T-cell (primary cell): ENCODE measurements at places on chromosomes 5 and 9. TPM values are rescaled to one million over a fixed set of nuclear protein-coding genes. Genes with fewer than 3 reads are reported as not detected.

DNA sequence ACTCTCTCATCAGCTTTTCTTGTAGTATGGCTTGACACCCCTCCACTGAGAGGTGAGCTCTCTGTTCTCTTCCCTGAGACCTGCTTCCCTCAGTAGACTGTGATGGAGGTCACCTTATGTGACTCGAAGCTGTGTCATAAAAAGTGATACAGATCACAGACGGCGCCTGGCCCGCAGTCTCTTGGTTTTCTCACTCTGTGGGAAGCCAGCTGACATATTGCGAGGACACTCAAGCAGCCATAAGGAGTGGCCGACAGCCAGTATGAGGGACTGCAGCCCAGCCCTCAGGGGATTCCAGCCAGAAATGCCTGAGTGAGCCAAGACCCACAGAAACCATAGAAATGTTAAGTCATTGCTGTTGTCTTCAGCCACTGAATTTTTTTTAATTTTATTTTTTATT, 38.0 kb downstream of the GADD45G start:
- H3K27ac ChIP-seq = no peak overlapping the region
- DNase-seq = no peak
- H3K36me3 ChIP-seq = no peaks in the 10 kb centered on the region
- H3K4me1 ChIP-seq = no peaks in the 10 kb centered on the region

DNA sequence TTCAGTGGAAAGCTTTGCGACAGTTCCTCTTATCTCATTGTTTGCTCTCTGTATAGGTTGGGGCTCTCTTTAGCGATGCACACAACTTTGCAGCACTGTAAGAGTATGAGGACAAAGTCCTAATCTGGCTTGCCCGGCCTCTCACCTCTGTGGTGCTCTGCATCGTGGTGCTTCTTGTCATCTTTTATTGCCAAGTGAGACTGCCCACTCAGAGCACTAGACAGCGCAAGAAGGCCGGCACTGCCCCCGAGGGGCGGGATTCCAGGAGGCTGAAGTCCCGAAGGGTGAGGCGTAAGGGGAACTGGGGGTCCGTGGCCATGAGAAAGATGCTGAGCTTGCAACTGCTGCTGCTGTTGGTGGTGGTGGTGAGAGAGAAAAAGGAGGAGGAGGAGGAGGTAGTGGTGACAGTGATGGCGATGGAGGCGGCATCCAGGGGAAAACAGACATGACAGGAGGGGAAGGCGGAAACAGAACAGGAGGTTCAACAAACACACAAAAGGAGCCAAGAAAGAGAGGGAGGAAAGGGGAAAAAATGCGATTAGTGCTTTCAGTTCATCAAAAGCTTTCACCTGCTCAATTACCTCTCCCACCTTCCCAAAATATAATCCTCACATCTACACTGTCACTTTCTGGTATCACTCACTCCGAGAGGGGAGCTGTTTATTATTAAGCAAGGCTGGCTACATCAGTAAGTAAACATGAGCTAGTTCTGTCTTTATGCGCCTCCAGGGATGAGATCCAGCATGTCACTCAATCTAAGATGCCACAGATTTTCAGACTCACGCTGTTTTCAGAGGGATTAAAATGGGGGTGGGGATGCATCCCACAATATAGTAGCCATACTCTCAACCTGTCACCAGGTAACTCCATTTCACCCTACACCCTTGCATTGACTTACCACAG, 55.1 kb downstream of the TLE1 start:
- no peak overlapping the region for H3K27ac ChIP-seq
- DNase-seq = no peak
- H3K4me3 ChIP-seq = no peak overlapping the region
- H3K36me3 ChIP-seq = no peaks in the 10 kb centered on the region

- no peaks in the 10 kb centered on the region for H3K27me3 ChIP-seq
- DNase-seq = no peak
- no peak overlapping the region for H3K27ac ChIP-seq
- no peaks in the 10 kb centered on the region for H3K4me1 ChIP-seq
- no peaks in the 10 kb centered on the region for H3K36me3 ChIP-seq
These were observed 327.8 kb downstream of the FBXL7 start for GRCh38 chr5:15827741-15828140.

DNA sequence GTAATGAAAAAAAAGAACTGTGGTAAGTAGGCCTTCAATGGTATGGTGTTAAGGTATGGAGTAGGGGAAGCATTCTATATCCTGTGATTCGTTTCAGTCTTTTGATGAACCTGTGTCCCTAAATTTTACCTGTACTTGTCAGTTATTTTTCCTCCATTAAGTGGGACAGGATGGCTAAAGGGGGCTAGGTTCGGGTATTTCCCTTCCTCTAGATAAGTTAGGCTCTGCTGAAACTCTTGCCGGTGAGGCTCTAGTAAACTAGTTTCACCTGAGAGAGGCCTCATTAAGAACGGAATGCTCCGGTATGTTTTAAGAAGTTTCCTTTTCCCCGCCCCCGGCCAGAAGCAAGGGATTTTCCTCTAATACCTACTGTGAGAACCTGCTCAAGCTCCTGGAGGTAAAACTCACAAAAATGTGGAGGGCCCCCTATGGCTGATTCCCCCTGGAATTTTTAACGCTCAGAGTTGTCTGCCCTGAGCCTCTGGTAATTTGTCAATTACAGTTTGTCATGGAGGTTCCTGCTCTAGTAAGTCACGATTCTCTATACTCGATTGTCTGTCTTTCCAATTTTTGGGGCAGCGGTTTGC, 87.7 kb downstream of the MACIR start:
- DNase-seq = no peak
- H3K4me3 ChIP-seq = no peak overlapping the region
- no peaks in the 10 kb centered on the region for H3K36me3 ChIP-seq

DNA sequence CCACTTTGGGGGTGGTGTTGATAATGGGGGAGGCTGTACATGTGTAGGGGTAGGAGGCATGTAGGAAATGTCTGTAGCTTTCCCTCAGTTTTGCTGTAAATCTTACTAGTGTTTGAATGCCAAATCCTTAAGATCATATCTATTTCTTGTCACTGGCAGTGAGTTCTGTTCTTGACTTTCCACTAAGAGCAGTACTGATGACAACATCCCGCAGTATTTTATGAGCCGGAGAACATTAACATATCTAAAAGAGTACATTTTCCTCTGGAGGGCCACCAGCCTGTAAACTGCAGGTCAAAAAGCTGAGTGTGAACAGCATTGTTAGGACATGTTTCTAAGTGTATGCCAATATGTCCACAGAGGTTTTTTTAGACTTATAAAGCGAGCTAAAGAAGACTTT, 2.5 kb upstream of the HSPB3 start:
- no peaks in the 10 kb centered on the region for H3K4me1 ChIP-seq
- no peaks in the 10 kb centered on the region for H3K27me3 ChIP-seq
- H3K27ac ChIP-seq = no peak overlapping the region
- DNase-seq = no peak
- H3K36me3 ChIP-seq = no peaks in the 10 kb centered on the region
- no peak overlapping the region for H3K4me3 ChIP-seq

DNA sequence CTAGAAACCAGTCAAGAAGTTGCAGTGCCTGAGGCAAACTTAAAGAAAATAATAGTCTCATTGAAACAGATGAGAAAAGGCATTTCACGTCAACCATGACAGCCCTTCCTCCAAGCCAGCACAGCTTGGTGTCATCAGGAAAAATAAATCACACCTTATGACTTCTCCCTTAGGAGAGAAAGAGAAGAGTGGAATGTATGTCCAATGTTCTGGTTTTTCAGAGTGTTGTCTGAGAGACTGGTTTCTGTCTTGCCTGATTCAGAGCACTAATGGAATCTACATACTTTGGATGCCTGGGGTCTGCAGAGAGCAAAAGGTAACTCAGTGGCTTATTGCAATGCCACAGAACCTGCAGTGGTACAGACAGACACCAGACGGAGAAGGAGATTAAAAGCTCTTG, 105.5 kb upstream of the PDE4D start:
- DNase-seq = no peak
- no peak overlapping the region for H3K27ac ChIP-seq
- H3K27me3 ChIP-seq = no peaks in the 10 kb centered on the region
- H3K4me3 ChIP-seq = no peak overlapping the region
- H3K4me1 ChIP-seq = no peaks in the 10 kb centered on the region

GRCh38 chr9:27339661-27340284, 42.8 kb upstream of the EQTN start:
- H3K4me3 ChIP-seq = no peak overlapping the region
- H3K27ac ChIP-seq = no peak overlapping the region
- no peak for DNase-seq
- H3K27me3 ChIP-seq = no peaks in the 10 kb centered on the region

DNA sequence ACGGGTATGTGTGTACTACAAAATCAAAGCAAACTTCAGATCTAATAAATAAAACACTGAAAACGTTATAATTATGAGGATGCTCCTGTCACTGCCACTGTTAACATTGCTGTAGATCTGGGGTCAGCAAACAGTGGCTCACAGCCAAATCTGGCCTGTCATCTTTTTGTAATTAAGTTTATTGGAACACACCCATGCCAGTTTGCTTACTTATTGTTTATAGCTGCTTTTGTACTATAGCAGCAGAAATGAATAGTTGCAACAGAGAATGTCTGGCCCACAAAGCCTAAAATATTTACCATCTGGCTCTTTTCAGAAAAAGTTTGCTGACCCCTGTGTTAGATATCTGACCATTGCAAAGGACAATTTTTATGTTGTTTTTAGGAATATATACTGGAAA, 32.1 kb downstream of the PRRC1 start:
- no peak overlapping the region for H3K4me3 ChIP-seq
- DNase-seq = no peak
- no peaks in the 10 kb centered on the region for H3K4me1 ChIP-seq
- no peaks in the 10 kb centered on the region for H3K27me3 ChIP-seq

DNA sequence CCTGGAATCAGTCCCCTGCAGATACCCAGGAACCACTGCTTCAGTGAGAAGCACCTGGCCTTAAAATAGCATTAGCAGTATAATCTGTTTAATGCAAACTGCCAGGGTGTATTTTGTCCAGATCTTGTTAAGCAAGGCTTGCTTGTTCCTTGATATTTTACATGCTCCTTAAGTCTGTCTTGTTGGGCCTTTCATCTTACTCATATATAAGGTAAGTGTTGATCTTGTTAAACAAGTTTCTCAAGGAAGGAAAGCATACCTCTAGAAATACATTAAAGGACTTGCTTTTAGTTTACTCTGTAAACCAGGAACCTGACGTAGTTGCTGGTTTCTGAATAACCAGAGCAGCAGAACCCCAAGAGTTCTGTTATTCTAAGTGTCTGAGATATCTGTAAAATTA, 13.7 kb downstream of the HSPA4 start:
- no peak overlapping the region for H3K27ac ChIP-seq
- H3K4me3 ChIP-seq = no peak overlapping the region
- H3K36me3 ChIP-seq = peaks cover 4% of the 10 kb centered on the region
- no peaks in the 10 kb centered on the region for H3K27me3 ChIP-seq
- no peak for DNase-seq
- peaks cover 5% of the 10 kb centered on the region for H3K4me1 ChIP-seq

GRCh38 chr9:130874783-130875182, 21.8 kb downstream of the QRFP start:
- peaks cover 52% of the 10 kb centered on the region for H3K36me3 ChIP-seq
- DNase-seq = no peak
- no peak overlapping the region for H3K4me3 ChIP-seq
- no peak overlapping the region for H3K27ac ChIP-seq
- H3K4me1 ChIP-seq = no peaks in the 10 kb centered on the region

- H3K27ac ChIP-seq = no peak overlapping the region
- H3K27me3 ChIP-seq = no peaks in the 10 kb centered on the region
- no peaks in the 10 kb centered on the region for H3K4me1 ChIP-seq
- no peaks in the 10 kb centered on the region for H3K36me3 ChIP-seq
- DNase-seq = no peak
These were observed 297.9 kb downstream of the PRR16 start for GRCh38 chr5:120761986-120762385.

DNA sequence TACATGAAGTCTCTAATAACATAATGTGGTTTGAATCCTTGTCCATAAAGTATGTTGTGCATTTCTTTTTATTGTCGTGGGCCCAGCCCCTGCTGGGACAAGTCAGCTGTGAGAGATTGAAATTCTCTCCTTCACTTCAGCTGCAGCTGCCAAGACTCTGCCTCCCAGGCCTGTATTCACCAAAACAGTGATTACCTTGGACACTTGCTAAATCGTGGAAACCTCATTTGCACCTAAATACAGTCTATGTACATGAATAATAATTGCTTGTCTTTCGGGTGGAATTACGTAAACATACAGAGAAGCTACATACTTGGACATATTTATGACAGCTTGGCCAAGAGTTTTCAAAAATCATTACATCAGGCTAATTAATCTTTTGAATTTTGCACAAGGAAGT, 898.5 kb upstream of the SEMA6A start:
- H3K27me3 ChIP-seq = no peaks in the 10 kb centered on the region
- DNase-seq = no peak
- no peaks in the 10 kb centered on the region for H3K36me3 ChIP-seq
- no peak overlapping the region for H3K27ac ChIP-seq
- no peak overlapping the region for H3K4me3 ChIP-seq

DNA sequence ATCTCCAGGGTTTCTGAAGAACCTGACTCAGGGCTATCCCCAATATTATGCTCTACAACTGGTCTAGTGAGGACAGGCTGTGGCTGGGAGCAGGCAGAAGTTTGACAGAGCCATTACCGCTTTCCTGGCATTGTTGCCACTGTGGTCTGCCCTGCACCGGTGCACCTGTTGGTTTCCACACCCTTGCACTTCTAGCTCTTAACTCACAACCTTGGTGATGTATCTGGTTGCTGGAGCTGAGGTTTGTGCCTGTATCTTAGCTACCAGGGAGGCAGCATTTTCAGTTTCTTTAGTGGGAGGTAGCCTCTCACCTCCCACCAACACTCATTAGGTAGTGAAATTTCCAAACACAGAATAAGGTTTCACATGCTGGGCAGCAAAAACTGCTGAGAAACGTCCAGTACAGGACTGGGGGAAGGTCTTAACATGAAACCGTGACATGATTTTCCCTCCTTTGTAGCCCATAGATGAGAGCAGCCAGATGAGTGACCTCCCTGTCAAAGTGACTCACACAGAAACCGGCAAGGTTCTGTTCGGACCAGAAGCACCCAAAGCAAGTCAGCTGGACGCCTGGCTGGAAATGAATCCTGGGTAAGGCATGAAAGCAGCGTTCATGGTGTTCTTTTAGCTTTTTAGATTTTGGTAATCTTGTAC, 57.7 kb downstream of the SMARCA2 start:
- H3K4me1 ChIP-seq = no peaks in the 10 kb centered on the region
- no peak overlapping the region for H3K4me3 ChIP-seq
- H3K36me3 ChIP-seq = peaks cover 20% of the 10 kb centered on the region
- H3K27ac ChIP-seq = peak overlapping the region; percentile 13
- H3K27me3 ChIP-seq = no peaks in the 10 kb centered on the region

The CSF1R gene
- total RNA-seq = not detected

The RXRA gene
- 11.7 TPM for total RNA-seq

The DMGDH gene
- total RNA-seq = 1.2 TPM

The IFNA13 gene
- not detected for total RNA-seq

The DMRT3 gene
- total RNA-seq = not detected

The C9orf50 gene
- not detected for total RNA-seq
